Activated CD8-positive, alpha-beta memory T cell treated with anti-CD3 and anti-CD28 coated beads for 48 hours (primary cell): ENCODE measurements at places on chromosomes 11 and 22.

DNA sequence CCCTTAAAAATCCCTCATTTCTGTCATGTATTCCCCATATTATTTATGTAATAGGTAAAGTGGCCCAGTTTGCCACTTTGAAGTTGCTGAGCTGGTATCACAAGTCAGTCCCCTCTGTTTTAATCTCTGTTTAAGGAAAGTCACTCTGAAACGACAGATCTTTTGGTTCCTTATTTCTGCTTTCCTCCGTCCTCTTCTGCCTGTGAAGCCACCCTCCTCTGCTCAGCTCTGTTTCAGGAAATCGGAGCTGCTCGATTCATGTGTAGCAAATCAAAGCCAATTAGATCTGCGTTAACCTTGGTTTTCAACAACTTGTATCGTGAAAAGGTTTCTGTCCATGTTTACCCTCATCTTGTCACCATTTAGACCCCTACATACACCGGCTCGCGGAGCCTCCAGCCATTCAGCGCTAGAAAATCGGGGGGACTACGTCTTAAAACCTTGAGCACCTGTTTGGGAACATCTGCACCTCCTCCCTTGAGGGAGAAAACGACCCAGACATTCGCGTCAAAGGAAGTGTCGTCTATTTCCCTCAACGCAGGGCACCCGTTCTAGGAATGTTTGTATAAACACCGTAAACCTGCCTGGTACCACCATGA, 576 bp upstream of the SC5D start:
- DNase-seq: no peak

GRCh38 chr11:81644239-81644840, 1089.3 kb downstream of the FAM181B start:
- no peak for DNase-seq

DNA sequence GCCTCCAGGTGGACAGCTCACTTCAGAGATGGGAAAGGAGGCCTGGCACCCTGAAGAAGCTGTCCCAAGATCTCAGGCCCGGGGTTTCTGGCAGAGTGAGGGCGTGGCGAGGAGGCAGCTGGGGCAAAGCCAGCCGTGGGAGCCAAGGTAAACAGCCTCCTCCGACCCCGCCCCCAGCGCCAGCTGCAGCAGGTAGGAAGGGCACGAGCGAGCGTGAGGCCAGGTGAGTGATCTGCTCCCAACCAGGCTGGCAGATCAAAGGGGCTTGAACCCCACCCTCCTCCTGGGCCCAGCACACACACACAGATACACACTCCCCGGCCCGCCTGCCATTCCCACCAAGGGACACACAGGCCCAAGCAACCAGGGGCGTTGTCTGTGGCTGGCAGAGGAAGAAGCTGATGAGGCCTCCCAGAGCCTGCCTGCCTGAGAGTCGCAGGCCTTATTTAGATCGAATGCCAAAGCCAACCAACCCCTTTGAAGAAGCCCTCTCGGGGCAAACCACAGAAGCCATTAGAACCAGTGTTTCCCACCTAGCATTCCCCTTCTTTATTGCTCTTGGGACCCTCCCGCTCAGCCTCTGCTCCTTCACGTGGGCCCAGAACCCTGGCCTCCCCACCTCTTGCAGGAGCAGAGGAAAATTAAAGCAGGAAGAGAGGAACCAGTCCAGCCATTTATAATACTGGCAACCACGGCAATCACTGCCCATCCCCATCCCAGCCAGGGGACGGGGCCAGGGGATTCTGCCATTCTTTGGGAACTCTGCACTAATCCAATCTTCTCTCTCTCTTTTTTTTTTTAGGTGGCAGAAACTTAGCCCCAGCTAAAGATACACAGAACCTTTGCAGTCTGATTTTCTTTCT, 5.0 kb downstream of the PDGFB start:
- DNase-seq: no peak

GRCh38 chr22:29813563-29813962, 24.5 kb downstream of the ASCC2 start:
- DNase-seq: no peak

- DNase-seq: no peak
These were observed 276.9 kb downstream of the FAM76B start for GRCh38 chr11:95512682-95513081.

DNA sequence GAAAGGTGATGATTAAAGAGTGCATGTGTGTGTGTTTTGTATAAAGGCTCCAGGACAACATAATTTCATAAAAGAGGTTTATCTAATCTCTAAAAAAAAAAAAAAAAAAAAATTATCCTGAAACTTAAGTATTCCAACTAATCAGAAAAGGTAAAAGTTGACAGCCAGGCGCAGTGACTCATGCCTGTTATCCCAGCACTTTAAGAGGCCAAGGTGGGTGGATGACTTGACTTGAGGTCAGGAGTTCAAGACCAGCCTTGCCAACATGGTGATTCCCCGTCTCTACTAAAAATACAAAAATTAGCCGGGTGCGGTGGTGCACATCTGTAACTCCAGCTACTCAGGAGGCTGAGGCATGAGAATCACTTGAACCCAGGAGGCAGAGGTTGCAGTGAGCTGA, 632.7 kb upstream of the CHORDC1 start:
- no peak for DNase-seq

DNA sequence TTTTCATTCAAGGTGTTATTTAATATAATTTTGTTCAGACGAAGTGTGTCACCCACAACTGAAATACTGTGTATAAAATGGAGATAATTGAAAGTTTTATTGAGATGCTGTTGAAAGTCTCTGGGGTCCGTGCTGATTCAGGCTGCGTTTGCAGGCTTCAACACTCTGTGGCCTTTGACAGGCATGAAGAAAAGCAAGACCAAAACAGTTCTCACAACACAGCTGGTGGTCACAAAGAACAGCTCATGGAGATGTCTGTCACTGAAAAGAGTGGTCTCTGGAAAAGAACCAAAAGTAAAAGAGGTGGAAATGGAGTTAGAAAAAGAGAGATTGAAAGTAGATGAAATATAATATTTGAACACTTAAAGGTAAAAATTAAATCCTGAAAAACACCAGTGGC, 9.8 kb upstream of the MPPED2 start:
- DNase-seq: no peak

- no peak for DNase-seq
These were observed 206.8 kb upstream of the CADM1 start for GRCh38 chr11:115710980-115711379.

- DNase-seq: no peak
These were observed 166.3 kb upstream of the NAV2 start for GRCh38 chr11:19546325-19546724.

DNA sequence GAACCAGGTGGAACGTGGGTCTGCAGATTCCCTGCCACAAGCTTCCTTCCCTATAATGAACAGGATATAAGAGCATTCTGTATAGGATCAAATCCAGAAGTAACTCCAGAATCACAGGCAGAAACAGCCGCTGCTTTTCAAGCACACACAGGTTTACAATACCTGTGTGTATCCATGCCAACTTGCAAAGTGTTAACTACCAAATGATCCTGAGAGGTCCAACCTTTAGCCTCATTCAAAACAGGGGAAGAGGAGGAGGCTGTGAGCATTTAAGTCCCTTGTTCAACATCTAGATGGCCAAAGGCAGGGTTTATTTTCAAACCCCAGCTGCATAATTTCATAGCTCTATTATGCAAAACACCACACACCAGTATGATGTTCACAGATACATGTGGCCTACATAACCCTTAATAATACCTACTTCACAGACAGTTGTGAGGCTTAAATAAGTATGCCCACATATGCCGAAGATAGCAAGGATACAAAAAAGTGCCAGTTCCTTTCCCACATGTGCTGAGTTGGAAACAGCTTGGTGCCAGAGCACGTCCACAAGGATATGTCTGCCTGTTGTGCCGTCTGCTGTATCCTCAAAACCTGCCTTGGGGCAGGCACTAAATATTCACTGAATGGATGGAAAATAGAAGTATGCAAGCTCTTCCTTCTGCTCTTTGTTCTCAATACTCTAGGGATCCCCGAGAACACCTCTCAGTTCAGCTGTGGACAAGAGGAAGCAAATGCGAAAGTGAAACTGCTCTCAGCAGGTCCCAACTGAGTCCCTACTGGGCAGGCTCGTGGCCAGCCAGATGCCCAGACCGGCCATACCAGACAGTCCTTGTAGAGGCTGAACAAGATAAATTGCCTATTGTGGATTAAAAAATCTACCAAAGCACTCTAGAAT, 66.8 kb downstream of the LARGE1 start:
- no peak for DNase-seq

DNA sequence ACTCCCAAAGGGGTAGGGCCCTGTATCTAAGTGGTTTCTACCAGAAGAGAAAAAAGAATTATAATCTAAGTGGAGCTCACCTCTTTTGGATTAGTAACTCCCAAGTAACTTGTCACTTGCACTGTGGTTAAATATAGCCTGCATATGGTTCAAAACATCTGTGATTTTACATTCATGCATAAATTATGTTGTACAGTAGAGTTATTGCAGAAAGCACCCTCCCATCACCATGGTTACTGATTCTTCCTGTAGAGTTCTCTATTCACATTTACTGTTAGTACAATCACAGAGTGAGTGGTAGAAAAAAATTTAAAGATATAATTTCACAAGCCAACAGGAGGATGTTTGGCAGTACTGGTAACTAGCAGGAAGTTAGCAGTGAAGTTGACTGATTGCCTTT, 80.4 kb downstream of the LRRC4C start:
- DNase-seq: no peak

- DNase-seq: no peak
These were observed at the start of gene UCP2 for GRCh38 chr11:73982595-73982989. UCP2 (minus strand) TSS chr11:73982843; CDS start chr11:73978378, 4,465 bp downstream.

DNA sequence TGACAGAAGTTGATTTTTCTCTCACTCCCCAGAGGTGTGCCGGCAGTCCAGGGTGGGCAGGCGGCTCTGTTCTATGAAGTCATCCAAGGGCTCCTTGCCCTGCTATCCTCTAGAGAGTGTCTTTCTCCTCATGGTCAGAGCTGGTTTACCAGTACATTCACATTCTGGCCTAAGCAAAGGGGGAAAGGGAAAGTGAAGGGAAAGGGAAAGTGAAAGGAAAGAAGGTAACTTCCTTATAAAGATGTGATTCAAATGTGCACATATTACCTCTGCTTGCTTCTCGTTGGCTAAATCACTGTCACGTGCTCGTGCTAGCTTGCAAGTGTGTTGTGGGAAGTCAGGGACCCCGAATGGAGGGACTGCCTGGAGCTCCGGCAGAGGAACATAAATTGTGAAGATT, 2.9 kb upstream of the HTATIP2 start:
- no peak for DNase-seq

DNA sequence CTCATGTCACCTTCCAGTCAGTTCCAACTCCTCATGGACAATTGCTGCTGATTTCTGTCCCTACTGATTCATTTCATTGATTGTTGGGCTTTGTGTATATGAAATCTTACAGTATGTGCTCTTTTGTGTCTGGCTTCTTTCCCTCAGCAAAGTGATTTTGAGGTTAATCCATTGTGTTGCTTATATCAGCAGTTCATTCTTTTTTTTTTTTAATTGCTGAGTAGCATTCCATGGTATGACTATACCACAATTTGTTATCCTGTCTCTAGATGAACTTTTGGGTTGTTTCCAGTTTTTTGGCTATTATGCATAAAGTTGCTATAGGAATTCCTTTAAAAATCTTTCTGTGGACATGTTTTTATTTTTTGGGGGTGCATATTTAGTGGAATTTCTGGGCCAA, 59.9 kb downstream of the NXPE1 start:
- no peak for DNase-seq

- DNase-seq: no peak
These were observed 293.8 kb downstream of the BUD13 start for GRCh38 chr11:116478669-116479668.

DNA sequence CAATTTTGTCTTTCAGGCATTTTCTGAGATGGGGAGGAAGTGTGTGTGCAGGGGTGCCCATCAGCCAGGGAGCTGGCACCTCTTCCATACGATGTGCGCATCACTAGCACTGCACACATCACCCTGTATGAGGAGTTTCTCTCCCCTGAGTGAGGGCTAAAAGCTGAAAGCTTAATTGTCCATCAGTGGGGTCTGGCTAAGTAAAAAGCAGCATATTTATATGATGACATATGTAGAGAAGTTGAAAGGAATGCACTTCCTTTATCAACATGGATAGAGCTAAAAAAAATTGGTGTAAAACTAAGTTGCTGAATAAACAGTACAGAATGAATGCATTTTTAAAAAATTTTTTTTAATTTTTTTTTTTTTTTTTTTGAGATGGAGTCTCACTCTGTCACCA, 4.0 kb downstream of the VSTM5 start:
- no peak for DNase-seq

DNA sequence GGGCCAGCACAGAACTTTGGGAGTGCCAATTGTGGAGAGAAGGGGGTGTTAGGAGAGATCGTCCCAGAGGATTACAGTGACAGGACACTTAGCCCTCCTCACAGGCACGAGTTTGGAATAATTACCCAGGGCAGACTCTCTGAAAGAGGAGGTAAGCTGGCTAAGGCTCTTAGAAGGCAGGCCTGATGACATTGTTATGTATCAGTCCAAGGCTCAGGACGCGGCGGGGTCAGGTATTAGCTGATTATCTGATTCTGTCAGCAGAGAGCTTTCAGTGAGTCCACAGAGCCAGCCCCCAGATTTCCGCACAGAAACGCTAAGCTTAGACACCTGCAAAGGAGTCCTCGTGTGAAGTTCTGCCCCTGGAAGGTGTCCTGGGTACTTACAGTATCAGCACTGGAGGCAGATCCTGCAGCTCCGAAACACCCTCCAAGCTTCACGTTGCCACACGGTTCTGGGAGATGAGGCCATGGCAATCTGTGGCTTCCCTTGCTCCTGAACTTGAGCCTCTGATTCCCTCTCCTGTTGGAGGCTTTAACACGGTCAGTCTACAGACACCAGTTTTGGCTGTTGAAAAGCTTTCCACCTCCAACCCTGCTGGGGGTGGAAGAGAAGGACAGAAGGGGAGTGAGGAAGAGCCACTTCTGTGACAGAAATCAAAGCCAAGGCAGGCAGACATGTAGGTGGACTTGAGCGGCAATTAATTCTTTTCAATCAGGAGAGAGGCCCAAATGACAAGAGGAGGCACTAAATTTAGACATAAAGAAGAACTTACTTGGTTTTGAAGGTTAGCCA, 123.6 kb upstream of the CADM1 start:
- DNase-seq: no peak

GRCh38 chr11:94968334-94968958, 4.9 kb downstream of the CWC15 start:
- DNase-seq: no peak

DNA sequence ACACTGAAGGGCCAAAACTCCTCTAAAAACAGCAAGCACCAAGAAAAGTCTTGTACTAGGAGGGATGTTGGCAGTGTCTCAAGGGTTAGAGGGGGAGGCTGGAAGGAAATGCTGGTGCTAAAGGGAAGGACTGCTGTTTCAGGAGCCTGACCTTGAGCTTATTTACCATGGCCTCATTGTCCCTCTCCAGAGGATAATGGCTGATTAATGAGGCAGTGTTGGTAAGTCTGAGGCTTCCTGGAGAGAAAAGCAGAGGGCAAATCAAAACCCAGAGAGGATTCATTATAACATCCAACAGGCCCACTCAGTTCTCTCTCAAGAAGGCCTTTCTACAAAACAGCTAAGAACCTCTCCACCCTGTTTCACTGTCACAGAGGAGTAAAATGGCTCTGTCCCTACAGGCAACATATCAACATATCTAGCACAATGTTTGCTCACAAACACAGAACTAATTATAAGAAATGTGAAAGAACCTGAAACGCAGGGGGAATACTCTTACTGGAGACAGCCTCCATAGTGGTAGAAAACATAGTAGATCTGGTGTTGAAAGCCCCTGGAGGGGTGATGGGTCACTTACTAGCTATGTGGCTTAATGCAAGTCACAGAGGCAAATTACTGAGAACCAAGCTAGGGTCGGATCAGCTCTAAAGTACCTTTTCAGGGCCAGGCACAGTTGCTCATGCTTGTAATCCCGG, 31.4 kb downstream of the NUMA1 start:
- no peak for DNase-seq
